ENCODE measurements at places on chromosomes 3 and 15.

DNA sequence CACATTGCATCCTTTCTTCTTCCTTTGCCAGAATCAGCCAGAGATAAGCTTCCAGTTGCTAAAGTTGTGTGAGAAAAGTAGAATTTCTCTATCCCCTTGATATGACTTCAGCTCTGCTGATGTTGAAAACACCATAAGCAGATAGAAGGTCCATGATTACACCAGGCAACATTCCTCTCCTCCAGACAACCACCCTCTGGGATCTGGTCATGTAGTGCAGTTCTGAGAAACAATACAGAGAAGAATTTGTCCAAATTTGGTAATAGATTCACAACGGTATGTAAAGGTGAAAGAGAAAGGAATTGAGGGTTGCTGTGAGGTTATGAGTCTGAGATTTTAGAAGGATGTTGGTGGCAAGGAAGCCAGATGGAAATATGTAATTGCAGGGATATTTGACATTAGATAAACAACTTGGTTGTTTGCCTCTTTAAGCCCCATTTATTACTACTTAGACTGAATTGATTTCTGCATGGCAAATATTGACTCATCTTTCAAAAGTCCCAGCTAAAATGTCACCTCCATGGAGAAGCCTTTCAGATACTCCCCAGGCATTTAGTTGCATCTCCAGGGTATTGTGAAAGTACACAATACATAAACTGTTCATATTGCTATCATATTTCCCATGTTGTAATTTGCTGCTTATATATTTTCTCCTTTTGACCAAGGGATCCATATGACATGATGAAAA, 134.9 kb downstream of the GAP43 start:
- no peak for DNase-seq

GRCh38 chr15:43215961-43216360, 4.9 kb downstream of the EPB42 start:
- no peak for DNase-seq

DNA sequence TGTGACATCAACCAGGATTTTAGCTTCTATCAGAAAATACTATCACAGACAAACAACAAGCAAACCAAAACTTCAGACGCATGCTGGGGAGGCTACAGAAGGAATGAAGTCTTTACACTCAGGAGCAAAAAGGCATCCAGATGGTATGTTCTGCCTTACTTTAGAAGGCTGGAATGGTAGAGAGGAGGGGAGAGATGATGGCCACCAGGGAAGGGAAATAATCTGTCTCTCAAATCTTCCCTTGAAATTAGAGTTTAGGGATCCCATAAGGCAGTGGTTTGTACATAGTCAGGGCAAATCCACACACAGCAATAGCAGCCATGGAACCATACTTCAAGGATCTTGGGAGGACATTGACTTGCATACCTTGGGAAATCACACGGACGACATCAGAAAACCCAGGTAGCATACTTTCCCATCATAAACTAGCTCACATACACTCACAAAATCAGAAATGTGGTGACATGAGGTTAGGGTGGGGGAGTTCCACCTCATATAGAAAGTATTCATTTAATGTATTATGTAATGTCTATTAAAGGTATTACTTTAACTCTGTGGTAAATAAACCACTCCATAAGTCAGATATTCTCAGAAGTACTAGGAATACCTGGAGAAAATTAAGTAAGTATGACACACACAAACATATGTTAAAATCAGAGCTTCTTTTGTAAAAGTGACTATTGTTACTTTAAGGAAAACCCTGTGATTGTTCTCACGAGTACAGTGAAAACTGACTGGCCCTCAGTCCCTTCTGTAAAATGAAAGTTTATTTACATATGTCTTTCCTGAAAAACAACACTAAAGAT, 9.4 kb downstream of the BTLA start:
- no peak for DNase-seq

GRCh38 chr3:195932418-195933043, 24.2 kb upstream of the TNK2 start:
- no peak for DNase-seq

GRCh38 chr3:25556447-25556846, 108.3 kb downstream of the TOP2B start:
- DNase-seq = no peak

DNA sequence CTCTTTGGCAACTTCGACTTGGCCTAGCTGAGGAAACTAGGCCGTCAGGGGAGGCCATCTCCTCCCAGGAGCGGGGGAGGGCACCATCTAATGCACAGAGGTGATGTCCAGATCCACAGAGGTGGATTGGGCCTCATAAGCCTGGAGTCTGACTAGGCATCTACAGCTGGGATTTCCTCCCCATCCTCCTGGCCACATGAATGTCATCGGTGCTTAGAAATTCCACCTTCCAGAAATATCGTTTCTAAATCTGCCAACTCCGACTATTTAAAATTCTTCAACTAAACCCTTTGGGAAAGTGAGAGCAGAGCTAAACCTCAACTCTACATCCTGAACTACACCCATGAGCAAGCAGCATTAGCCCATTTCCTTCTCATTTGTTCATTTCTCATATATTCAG, 118.7 kb downstream of the WNT5A start:
- no peak for DNase-seq

- DNase-seq = no peak
These were observed 47.8 kb upstream of the ADGRG7 start for GRCh38 chr3:100561459-100562158.

DNA sequence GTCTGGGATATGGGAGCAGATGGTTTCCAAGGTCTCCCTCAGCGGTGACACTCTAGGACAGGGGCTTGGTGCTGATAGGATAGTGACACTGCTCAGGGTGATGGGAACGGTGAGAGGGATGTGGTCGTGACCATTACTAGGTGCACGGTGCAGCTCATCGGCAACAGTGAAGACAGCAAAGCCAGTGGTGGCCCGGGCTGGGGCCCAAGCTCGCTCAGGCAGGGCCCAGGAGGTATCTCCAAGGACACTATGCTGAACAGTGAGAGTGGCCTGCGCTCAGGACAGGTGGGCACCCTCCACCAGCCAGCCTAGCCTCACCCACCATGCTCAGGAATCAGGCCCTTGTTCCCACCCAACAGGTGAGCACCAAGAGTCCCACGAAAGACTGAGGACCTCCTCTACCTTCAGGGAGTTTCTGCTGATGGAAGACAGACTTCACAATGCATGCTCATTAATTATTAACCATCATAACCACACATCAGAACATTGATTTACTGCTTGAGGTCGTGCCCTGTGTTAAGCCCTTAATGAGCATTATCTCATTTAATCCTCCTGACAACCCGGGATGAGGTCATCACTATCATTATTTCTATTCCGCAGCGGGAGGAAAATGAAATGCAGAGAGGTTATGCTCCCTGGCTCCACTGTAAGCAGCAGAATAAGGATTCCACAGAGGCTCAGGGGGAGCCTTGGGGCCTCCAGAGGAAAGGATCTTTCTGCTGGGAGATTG, 269.4 kb downstream of the UACA start:
- DNase-seq = no peak

DNA sequence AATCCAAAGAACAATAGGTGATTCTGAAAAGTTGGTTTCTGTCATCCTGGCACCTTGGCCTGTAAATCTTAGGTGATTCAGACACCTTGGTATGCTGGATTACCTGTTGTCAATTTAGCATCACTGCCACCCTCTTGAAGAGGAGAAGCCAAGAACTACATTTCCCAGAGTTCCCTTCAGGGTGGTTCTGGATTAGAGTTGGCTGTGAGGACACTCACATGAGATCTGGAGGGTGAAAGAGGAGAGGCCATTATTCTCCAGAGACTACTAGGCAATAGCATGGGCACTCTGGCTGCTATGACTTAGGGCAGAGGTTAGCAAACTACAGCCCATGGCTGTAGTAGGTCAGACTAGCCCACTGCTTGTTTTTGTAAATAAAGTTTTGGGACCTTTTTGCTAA, 41.7 kb upstream of the CORO2B start:
- no peak for DNase-seq

GRCh38 chr15:88249220-88249619, 7.3 kb downstream of the NTRK3 start:
- DNase-seq = no peak

DNA sequence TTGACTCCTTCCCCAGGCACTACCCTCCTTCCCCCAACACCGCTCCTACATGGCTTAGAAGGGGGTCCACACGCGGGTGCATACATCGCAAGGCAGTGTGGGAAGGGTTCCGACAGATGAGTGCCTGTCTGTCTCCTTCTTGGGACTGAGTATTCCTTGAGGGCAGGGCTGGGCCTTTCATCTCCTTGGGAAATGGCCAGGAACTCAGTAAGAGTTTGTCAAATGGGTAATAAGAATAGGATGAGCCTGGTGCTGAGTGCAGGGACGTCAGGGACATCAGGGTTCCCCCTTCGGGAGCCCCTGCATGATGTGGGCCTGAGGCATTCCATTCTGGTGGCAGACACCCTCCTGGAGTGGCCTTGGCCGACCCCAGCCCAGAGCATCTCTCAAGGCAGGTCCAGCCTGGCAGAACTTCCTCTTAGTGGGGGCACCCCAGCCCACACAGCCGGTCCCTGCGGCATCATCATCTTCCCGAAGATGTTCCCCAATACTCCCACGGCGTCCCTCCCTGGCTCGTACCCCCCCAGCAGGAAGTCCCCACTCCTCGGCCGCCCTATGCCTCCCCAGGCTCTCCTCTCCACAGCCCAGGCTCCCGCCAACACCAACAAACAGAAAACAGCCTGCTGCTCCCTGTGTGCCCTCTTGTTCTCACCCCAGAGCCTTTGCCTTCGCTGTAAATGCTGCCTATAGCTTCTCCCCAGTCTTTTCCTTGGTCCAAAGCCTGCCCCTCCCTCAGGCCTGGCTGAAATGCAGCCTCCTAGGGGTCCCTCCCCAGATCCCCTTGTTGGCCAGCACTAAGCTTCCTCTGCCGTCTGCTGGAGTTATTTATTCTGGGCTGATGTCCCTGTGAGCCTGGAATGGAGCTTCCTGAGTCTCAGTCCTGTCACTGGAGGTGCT, 67.5 kb upstream of the LCTL start:
- DNase-seq = no peak

- no peak for DNase-seq
These were observed 23.7 kb downstream of the OXNAD1 start for GRCh38 chr3:16288664-16289063.

DNA sequence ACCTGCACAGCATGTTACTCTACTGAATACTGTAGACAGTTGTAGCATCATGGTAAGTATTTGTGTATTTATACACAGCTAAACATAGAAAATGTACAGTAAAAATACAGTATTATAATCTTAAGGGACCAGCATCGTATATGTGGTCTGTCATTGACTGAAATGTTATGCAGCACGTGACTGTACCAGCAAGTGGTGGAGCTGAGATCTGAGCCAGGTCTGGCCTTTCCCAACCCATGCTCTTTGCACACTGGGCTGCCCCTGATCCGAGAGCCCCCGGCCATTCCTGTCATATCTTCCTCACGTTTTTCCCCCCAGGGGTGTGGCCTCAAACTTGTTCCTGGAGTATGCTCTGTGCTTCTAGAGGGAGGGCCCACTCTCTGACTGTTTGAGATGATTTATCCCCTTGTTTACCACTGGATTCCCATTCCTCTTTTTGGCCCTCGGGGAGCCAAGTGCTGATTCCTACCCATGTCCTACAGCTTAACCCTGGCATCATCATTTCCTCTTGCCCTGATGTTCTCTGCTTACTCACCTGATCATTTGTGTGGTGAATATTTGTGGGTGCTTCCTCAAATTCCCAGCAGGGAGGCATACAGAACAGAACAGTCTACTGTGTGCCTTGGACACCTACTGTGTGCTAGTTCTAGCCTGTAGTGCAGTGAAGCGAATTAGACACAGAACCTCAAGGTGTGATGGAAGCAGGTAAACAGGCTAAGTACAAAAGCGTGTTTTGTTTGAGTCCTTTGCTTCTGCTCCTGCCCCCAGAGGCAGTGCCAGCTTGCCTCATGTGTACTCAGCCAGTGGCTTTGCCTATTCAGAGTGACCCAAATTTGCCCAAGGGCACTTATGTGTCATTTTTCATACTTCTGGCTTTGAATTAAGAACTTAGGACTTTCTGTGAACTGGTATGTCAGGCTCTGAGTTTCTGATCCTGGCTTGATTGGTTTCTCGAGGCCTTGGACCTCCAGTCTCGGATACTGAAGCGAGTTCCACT, 21.0 kb downstream of the CSRNP1 start:
- DNase-seq = no peak

- DNase-seq = no peak
These were observed 35.4 kb downstream of the MBNL1 start for GRCh38 chr3:152304160-152304559.

DNA sequence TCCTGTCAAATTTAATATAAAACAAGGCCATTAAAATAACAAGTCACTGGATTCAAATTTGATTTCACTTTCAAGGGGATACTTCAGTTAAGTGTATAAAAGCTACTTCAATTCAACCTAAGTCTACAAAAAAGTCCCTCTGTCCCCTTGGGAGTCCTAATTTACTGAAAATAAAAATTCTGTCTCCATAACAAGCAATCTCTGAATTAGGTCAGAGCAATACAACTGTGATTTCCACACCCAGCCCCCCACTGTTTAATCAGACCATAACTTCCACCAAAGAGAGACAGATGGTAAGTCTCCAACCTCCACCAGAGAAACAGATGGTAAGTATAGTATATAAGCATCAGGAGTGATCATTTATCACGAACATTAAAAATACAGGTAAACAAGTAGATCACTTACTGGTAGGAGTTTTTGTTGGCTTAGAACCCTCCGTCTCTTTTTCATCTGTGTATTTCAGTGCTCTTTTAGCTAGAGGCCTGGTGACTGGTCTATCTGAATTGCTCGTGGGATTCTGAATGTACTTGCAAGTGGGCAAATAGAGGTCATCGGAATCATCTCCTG, 12.1 kb downstream of the SGO1 start:
- no peak for DNase-seq

Data from stimulated activated CD4-positive, alpha-beta T cell treated with anti-CD3 and anti-CD28 coated beads, Interleukin-2, amount 100 ng/mL, for 24 hours (primary cell).